Activated naive CD8-positive, alpha-beta T cell treated with anti-CD3 and anti-CD28 coated beads for 36 hours (primary cell): ENCODE measurements at places on chromosomes 4 and X.

- no peak for DNase-seq
Measured at GRCh38 chr4:53788011-53788410, 196.7 kb upstream of the LNX1 start.

GRCh38 chrX:112233164-112233563, 150.6 kb upstream of the TRPC5 start:
- no peak for DNase-seq

GRCh38 chr4:188053302-188053701, 56.1 kb downstream of the TRIML2 start:
- DNase-seq = no peak

DNA sequence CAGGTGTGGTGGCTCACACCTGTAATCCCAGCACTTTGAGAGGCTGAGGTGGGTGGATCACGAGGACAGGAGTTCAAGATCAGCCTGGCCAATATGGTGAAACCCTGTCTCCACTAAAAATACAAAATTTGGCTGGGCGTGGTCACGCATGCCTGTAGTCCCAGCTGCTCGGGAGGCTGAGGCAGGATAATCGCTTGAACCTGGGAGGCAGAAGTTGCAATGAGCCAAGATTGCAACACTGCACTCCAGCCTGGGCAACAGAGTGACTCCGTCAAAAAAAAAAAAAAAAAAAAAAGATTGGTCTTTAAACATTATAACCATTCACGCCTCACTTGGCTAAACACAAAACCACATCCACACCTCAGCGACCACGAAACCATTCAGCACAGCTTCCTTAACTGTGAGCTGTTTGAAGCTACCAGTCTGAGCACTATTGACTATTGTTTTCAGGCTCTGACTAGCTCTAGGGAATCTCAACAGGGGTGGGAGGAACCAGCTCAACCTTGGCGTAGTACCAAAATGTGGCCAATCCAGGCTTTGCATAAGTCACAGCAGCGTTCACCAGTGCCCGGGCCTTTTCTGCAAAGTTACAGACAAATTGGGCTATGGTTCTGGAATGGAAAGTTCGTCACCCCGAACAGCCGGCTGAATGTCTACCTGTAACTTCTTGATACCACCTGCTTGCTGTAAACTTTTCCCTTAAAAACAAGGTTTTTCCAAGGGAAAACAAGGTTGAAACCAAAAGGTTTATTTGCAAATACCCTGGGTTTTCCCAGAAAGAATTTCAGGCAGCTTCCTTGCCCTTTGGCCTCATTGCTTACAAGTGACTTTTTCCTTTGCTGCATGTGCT, 73.6 kb upstream of the DHX15 start:
- peak; percentile 8 for DNase-seq

DNA sequence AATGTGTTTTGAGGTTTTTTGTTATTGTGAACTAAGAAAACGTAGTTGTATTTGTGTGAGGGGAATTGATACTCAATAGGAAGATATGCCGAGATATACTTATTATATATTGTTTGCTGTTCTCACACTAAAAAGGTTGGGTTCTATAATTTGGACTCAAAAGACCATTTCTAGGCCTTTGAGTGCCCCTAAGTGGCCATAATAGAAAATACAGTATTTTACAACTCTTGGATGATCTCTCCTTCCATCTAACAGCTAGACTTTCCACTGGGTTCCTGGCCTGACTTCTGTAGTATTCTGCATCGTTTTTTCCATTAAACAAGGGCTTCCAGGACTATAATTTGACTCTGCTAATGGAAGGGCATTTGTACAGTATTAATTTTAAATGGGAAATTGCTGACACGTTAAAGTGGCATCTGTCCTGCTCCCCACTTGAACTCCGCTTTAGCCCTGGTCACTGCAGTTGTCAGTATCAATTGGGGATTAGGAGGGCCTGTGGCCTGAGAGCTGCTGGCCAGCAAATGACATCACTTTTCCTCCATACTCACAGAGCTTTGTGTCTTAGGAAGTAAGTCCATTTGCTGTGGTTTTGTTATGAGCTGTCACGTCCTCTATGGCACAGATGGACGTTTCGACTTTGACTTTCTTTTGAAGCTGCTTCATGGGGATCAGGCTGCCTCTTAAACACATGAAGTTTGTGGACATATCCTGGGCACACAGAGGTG, 176.9 kb downstream of the SLIT2 start:
- DNase-seq = no peak

- no peak for DNase-seq
Measured at GRCh38 chr4:76745240-76745639, 152.7 kb downstream of the SOWAHB start.

GRCh38 chrX:1582686-1583437, 8.5 kb upstream of the AKAP17A start:
- DNase-seq = peak; percentile 49

DNA sequence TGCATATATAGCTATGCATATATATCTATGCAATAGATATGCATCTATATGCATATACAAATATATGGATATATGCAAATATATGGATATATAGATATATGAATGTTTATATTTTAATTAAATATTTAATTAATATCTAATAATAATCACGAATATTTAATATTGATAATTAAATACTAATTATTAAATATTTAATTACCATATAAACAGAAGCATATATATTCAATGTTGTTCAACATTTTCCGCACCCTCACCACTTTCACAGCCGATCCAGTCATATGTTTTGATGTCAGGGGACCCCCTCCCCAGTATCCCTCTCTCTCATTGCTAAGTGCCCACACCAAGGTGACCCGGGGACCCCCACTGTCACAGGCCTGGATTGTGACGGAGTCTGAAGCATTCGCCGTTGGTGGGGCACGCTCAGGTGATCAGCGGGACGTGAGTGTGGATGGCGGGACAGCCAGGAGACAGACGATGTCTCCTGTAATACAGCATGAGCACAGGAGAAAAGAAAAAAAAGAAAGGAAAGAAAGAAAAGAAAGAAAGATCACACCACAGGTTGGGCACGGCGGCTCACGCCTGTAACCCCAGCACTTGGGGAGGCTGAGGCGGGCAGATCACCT, 199.7 kb downstream of the CRLF2 start:
- DNase-seq = no peak

DNA sequence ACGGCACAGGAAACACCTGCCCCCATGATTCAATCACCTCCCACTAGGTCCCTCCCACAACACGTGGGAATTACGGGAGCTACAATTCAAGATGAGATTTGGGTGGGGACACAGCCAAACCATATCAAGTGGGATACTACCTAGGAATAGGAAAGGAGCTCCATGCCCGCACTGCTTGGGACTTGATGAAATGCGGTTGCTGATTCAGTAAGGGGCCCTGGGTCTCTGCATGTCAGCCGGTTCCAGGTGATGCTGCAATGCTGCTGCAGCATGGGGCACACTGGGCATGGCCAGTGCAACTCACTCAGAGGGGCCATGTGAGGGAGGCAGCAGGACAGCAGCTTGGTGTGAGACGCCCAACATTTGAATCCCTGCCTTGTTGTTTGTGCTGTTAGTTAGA, 34.0 kb upstream of the MSX1 start:
- DNase-seq = no peak

DNA sequence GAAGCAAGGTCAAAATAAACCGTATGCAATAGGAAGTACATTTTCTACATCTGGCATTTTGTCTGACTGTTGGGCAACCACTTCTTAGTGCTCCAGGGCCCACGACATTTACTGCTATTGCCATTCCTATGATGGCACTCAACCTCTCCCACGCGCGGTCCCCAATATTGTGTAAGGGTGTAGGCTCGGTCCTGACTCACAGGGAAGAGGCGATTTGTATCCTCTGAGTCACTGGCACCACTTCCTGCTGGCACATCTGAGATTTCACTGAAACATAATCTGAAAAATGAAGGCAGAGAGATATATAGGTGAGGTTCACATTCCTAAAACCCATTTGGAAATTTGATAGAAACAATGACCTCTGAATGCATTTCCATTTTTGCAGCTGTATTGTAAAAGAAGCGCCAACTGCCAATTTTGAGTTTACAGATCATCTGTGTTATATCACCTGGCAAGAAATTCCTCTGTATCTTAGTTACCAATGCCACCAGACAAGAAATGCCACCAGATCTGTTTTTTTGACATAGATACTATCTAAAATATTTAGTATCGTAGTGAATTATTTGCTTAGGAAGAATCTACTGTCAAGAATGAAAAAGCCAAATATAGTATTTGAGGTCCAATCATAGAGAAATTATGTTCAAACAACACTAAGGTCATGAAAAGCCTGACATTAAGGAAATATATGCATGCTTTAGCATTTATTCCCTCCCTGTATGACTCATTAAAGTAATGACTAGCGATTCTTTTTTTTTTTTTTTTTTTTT, 9.8 kb downstream of the EREG start:
- DNase-seq = peak; percentile 12

DNA sequence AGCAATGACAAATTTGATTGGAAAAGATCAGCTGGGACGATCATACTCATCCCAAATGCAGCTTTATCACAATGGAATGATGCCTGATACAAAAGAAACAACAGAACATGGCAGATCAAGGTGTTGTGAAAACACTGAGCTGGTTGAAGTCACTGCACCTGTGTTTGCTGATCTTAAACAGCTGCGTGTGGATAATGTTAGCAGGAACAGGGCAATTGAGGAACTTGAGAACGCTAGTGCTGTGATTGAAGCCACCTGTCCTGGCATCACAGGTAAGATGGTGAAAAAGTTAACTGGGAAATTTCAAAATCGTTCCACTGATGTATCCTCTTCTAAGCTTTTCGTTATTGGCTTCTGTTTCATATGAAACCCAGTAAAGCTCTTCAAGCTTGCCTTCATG, 27.4 kb upstream of the SOD3 start:
- no peak for DNase-seq

GRCh38 chr4:86272669-86273068, 87.2 kb downstream of the MAPK10 start:
- no peak for DNase-seq

- DNase-seq = no peak
Measured at GRCh38 chr4:141759796-141760425, 123.5 kb downstream of the IL15 start.

DNA sequence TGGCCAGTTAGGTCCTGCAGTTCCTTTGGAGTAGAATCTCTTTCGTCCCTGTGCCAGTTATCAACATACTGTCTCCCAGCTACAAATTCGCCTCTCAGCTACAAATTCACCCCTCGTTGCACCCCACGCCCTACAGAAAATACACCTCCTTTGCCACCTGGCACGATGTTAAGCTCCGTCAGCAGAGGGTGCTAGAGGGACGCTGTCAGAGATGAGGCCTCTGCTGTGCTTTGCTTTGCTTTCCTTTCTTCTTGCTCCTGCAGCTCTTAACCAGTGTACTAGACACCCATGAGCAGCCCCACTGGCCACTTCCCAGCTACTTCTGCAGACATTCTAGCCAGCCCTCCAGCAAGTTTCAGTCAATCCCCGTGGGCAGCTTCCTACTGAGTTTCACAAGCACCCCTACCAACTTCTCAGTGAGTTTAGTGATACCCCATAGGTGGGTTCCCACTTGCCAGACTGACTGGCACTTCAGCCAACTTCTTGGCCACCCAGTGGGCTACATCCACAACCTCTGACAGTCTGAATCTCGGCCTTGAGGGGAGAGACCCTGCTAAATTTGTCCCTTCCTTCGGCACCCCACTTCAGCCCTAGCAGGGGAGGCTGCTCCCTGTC, 21.8 kb downstream of the HAUS3 start:
- DNase-seq = peak; percentile 68

- no peak for DNase-seq
Measured at GRCh38 chrX:150254909-150255308, 108.2 kb upstream of the MAMLD1 start.
